ENCODE measurements at places on chromosomes 12 and 14.

DNA sequence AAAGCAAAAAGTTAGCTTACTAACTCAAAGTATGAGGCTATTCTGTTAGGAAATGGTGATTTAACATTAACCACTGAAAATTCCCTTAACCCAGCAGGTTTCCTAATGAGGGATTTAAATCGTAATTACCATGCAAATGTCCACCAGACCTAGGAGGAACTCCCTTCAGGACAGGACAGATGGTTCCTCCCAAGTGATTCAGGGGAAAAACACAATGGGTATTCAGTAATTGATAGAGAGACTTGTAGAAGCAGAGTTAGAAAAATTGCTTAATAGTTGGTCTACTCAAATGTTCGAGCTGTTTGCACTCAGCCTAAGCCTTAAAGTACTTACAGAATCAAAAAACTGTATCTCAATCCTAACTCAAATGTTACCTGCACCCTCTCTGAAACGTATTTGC, 21.6 kb downstream of the RERGL start:
- no peak for DNase-seq

DNA sequence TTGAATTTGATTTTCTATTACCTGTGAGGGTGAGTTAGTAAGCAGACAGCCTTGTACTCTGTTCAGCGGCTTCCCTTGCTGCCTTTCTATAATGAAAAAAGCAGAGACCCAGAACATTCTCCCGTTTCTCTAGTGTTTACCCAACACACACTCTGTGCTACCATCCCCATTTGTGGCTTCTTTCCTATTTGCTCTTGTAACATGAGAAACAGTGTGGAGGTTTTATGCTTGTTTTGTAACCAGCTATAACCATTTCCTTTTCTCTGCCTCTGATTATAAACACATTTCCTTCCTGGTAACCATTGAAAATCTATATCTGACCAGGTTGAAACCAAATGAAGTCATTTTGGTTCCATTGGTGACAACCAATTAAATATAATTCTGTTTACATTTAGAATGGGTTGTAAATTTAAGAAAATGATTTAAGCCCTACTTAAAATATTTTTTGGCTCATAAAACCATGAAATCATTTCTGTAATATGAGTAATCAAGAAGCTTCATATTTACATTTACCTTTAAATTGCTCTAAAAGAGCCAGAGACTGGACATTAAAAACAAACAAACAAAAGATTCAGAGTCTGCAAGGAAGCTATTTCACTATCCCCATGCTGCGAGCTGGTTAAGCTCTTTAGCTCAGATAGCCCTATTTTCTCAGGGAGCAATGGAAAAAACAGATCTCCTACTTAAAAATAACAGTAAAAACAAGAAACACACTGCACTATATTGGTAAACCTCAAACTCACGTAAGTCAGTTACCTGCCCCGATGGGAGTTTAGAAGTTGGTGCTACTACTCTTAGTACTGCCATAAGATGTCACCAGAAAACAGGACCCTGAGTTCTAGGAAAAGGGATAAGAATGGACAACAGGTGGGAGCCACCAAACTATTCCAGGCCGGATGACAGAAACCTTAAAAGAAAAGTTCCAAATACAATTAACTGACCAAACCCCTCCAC, 206.5 kb upstream of the EEA1 start:
- no peak for DNase-seq

DNA sequence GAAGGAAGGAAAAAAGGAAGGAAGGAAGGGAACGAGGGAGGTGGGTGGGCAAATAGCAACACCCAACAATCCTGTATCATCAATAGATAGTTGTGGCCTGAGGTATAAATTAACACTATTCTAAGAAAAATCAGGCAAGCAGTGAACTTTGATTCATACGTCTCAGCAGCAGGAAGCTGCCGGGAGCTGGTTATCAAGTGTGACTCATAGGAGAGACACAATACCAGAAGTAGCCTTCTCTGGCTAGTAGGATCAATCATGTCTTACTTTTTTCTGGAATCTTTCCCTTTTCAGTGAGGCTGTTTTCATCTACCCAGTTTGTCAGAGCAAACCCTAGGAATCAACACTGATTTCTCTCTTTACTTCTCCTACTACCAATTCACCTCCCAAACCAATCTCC, 780.5 kb downstream of the NRXN3 start:
- DNase-seq, result no peak

DNA sequence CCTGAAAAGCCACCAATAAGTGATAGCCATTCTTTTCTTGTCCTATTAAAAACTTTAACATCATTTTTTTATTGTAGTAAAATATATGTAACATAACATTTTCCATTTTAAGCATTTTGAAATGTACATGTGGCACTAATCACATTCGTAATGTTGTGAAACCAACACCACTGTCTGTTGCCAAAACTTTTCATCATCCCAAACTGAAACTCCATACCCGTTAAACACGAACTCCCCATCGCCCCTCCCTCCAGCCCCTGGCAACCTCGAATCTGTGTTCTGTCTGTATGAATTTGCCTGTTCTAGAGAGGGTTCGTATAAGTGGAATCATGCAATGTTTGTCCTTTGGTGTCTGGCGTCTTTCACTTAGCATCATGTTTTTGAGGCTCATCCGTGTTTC, 75.9 kb downstream of the CCDC92 start:
- DNase-seq, result no peak

DNA sequence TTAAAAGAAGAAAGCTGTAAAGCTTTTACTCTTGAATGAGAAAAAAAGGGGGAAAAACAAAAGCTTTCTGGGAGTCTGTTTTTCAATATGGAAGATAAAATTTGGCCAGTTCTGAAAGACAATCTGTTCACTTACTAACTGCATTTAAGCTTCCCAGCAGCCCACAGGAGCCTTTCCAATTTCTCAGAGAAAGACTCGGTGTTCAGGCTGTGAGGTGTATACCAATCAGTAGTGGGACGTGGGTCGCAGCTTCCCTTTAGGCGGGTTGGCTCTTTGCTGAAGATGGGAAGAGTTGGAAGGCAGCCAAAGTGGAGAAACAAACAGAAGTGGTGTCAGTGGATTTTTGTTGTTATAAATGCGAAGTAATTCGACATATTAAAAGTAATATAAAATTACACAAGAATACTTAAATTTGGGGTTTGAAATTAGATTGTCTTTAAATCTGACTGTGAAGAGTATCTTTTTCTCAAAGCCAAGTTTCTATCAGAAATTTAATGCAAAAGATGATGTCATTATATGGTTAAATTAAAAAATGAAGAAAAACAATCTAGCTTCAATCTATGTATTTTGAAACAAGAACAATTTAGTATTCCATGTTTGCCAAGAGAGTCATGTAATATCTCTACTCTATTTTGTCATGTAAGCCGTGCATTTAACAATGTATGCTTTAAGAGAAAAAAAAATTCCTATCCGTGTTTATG, 590.2 kb upstream of the ATXN7L3B start:
- no peak for DNase-seq

DNA sequence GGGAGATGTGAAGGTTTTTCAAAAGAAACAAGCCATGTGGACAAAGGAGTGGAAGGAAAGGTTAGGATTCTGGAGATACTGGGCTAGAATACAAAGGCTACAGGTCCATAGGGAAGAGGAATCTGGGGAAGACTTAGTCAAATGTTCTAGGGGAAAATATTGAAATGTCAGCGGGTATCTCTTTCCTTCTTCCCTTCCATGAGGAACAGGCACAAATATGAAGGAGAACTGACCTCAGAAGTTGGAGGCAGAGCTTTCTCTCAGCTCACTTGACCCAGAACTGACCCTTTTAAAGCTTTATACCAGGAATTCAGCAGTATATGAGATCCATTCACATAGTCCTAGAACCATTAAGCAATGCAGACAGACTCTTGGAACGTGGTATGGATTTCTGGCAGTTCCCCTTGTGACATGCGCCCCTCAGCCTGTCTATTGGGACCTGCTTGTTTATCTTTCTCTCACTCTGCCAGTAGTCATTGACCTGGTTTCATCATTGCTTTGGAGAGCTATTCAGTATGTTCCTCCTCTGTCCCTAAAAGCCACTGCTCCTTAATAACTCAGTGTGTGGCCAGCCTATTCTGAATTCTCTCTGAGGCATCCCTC, 43.0 kb upstream of the GSG1 start:
- no peak for DNase-seq

Measured in stimulated activated CD8-positive, alpha-beta memory T cell treated with anti-CD3 and anti-CD28 coated beads, Interleukin-7, amount 100 ng/mL, for 1 hour (primary cell).